ENCODE measurements at places on chromosomes 11 and 22.

GRCh38 chr22:24147666-24148065, 33.6 kb upstream of the SUSD2 start:
- no peak for DNase-seq

DNA sequence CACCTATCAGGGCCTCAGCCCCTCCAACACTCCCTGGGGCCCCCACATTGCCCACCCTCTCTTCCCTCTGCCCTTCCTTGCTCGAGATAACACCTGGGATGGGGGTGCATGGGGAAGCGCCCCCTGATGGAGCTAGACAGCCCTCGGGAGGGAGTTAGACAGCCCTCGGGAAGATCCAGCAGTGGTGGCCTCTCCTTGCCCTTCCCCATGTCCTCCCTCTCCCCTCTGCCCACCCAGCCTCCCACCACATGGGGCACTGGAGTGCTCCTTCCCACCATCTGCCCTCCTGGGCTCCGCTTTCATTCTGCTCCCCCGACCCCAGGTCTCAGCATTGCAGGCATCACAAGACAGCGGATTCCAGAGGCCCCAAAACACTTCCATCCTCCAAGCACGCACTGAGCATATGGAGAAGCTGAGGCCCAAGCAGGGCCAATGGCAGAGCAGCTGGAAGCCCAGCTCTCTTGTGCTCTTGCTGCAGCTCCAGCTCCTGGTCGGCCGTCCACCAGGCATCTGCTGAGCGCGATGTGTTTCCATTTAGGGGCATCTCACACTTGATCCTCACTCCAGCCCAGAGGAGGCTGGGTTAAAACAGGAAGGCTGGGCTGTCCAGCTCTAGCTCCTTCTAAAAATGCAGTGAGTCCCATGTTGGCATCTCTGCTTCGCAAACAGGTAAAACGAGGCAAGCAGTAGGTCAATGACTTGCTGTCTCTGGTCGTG, 65.6 kb downstream of the IGLL1 start:
- DNase-seq, result no peak

GRCh38 chr11:15374418-15374817, 259.7 kb downstream of the INSC start:
- DNase-seq, result no peak

DNA sequence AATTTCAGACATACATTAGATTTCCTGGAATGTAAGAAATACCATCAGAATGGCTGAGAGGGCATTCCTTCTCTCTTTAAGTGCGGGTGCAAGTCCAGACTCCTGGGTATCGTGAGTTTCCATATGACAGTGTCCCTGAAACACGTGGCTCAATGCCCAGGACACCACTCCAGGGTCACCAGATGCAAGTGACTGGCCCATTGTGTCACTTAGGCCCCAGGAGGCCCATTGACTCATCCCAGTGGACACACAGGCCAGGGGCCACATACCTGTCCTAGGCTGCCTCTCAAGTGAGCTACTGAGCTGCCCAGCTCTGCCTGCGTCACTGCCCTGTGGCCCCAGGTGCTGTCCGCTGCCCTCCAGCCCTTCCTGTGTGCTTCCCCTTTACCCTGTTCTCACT, 18.5 kb downstream of the FBLN1 start:
- DNase-seq, result no peak

DNA sequence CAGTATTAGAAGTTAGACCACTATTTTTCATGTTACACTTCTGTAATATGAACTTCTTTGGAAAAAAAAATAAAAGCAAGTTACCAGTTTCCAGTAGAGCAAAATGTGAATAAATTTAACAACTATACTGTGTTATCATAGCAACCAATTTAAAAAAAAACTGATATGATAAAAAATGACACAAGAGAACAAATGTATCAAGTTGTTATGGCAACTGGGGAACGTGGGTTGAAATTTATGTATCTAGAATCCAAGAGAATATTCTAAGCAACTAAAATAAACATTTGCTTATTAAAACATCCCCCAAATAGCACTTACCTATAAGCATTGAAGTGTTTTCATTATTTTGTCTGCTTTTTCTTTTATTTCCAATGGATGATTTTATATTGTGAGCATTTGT, 442.4 kb downstream of the DLG2 start:
- DNase-seq, result no peak

DNA sequence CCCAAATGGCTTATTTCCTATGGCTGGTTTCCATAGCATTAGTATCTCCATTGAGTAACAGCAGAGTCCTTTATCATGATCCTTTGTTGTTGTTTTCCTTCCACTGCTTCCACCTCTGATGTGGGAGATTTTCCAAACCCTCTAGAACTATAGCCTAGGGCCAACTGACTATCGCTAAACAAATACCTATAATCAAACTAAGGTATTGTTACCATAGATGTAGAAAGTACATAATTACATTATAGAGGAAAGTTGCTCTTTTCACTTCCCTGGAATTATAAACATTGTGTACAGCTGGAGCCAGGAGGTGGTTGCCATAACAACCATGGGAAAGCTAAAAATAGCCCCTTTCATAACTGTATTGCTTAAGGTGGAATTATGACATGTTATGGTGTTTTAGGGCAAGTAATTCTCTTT, 47.0 kb upstream of the ALKBH3 start:
- DNase-seq, result no peak

- DNase-seq, result no peak
Observed at GRCh38 chr22:19495562-19496323, 16.0 kb downstream of the CDC45 start.

DNA sequence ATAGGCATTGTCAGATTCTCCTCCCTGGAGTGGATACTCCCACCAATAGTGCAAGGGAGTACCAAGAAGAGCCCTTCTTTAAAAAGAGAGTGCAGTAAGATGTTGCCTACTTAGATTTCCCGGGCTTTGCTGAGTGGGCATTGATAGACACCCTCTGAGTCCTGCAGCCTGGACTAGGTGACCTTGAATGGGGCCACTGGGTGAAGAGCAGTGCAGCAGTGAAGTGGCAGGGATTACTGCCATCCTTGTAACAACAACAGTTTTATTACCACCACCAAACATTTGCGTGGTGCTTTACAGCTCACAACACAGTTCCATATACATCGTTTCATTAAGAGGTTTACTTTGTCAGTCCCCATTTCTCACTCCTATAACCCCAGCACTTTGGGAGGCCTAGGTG, 59.4 kb downstream of the MICAL2 start:
- DNase-seq, result no peak

DNA sequence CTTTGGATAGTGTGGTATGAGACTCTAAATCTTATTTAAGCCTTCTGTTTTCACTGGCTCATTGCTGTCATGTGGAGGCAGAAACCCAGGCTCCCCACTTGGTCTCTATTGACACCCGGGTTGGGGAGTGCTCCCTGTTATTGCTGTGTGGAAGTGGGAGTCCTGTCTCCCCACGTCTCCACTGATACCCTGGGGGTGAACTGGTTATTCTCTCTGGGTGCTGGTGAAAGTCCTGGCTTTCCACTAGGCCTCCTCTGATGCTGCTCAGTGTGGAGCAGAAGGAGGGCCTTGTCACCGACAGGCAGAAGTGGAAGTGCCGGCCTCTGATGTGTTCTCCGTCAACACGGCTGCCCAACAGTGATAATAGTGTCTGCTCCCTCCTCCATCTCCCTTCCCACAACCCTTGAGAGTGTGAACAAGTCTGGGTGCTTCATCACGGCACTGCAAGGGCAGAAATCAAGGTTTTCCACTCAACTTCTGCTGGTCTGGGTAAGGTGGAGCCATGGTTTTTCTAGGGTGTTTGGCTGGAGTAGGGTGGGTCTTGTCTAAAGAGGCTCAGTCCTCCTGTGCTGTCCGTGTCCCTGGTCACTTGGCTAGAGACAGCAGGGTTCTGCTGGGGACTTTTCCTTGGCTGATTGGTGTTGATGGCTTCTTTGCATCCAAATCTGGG, 240.7 kb upstream of the B3GAT1 start:
- DNase-seq, result no peak

DNA sequence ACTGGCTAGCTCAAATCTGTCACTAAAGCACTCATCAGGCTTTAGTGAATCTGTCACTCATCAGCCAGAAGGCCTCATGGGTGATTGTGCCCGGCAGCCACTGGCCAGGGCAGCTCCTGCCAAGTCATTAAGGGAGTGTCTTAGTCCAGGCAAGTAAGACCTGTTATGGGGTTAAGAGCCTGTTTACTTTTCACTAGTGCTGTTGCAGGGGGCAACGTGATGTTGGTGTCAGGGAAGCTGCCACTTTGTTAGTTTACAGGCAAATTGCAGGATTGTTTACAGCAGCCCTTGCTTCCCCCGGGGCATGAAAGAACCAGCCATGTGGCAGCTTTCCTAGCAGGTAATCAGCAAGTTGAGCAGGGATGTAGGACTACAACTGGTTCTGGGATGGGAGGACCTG, 155.6 kb upstream of the NCAM1 start:
- DNase-seq, result no peak

- no peak for DNase-seq
Observed at GRCh38 chr11:78834886-78835285, 260.2 kb upstream of the NARS2 start.

- DNase-seq, result no peak
Observed at GRCh38 chr22:37734964-37735451, 38.2 kb downstream of the TRIOBP start.

DNA sequence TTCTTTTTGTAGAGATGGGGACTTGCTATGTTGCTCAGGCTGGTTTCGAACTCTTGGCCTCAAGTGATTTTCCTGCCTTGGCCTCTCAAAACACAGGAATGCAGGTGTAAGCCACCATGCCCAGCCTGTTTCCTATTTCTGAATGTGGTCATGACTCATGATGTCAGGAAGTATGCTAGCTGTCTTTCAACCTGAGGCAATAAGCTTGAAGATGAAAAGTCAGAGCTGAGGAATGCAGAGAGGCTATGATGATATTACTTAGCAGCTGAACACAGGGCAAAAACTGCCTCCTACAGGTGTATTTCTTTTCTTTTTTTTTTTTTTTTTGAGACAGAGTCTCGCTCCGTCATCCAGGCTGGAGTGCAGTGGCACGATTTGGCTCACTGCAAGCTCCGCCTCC, 9.0 kb upstream of the NUCB2 start:
- DNase-seq, result no peak

DNA sequence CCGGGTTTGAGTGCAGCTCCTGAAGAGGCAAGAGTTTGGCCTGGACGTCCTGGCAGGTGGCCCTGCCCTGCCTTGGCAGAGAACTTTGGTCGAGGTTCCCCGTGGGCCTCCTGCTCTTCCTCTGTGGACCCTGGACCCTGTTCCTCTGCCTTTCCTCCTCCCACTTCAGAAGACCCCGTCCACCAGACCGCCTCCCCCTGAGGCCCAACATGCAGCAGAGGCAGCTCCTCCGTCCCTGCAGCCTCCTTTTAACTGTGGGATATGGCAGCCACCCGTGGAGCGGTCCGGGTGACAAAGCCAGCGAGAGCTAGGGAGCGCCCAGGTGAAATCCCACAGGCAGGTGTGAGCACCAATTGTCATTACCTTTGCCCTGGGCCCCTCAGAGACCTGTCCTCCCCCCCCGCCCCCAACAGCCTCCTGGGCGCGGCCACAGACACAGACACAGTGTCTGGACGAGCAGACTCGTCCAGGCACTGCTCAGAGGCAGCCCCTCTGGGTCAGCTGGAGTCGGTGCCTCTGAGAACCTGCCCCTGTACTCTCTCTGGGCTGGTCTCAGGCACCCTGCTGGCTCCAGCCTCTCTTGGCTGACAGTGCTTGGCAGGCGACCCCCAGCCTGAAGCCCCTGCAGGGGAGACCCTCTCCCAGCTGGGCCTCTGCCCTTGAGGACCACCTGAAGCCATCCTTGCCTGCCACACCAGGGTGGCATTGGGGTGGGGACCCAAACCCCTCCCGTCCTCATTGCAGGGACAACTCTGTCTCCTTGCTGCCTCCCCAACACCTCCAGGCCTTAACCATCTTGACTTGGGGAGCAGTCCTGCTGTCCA, 4.1 kb upstream of the PTDSS2 start:
- no peak for DNase-seq

GRCh38 chr22:48895831-48896765, 931.6 kb downstream of the BRD1 start:
- no peak for DNase-seq

DNA sequence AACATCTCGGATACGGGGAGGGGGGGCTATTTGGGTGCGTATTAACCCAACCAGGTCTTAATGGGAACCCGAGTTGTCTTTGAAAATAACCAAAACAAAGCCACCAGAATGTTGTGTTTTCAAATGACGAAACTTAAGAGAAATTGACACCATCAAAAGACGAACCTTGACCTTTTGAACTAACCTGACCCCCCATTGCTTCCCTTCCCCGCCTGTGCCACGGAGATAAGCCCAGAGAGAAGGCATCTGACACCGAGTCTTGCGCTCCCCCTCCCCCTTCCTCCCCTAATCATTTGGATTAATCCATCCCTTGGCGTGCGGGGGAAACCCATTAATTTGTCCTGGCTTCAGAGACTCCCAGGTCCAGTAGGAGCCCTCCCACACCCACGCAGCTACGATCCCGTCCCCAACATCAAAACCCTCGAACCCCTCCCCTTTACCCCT, 4.5 kb upstream of the GCAT start:
- no peak for DNase-seq

DNA sequence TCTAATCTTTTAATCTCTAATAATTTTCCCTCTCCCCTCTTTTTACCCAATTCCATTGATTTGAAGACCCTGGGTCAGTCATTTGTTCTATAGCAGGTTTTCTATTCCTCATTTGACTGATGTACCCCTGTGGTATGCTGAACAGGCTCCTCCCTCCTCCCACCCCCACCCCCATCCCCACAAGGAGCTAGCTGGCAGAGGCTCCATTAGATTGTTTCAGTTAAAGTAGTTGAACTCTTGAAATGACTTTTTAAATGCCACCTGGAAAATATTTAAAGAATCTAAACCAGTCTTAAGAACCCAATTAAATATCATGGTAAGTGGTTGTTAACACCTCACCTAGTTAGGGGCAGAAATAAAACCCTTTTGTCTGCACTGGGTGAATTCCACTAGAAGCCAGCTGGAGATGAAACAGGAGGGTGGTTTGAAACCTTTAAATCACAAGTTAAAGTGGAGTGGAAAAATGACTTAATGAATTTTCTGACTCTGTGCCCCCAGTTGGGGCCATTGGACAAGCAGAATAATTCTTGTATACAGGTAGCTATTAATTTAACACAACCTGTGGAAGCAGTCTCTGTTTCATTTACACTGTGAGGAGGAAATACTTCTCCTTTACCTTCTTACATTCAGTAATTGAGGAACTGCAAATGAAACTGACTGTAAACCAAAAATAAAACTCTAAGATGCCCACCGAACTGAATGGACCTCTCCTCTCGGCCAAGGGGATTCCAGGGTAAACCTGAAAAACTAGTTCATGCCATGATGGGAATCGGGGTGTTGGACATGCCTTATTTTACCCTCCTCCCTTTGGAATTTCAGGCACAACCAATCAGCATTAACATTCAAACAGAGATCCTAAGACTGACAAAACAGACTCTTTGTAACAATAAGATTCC, 30.7 kb downstream of the PRR5L start:
- no peak for DNase-seq

Measured in stimulated activated CD4-positive, alpha-beta T cell treated with anti-CD3 and anti-CD28 coated beads, Interleukin-4, amount 100 ng/mL, for 24 hours (primary cell).